ENCODE measurements at places on chromosomes 3 and 15.

DNA sequence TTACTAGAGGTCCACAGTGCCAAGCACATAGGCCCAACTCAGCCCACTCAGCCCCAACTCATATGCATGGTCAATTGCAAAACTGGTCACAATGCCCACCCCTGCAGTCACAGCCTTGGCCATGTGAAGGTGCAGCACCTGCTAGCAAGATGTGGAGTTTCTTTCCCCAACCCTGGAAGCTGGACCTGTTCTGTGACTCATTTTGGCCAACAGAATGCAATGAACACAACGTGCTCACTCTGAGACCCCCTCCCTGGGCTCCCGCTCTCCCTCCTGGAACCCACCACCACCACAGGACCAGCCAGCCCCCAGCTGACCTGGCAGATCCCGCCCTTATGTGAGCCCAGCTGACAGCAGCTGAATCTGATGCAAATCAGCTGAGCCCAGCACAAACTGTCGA lies 34.4 kb downstream of the ALDH1L1 start:
- no peak for DNase-seq

GRCh38 chr15:33458421-33458820 lies 147.7 kb downstream of the RYR3 start:
- no peak for DNase-seq

DNA sequence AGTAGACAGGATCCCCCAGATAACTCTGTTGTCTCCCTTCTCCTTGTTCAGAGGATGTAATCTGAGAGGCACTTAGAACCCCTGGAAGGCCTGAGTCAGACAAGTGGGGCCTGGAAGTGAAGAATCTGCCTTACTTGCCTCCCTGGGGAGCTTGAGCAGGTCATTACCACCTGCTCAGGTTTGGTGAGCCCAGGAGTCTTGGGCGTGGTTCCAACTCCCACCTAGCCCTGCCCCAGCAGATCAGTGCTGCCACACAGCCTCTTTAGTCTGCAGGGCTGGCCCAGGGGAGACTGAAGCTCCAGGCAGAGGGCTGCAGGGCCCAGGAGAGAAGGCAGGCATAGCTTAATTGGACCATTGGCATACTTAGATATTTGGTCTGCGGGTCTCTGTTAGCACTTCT lies 230.0 kb downstream of the ERC2 start:
- no peak for DNase-seq

GRCh38 chr3:136151219-136151618 lies 44.9 kb downstream of the MSL2 start:
- DNase-seq, result no peak

- no peak for DNase-seq
Measured at GRCh38 chr3:195739561-195740111, 18.9 kb downstream of the MUC20 start.
